ENCODE measurements at places on chromosomes 5 and 9.

DNA sequence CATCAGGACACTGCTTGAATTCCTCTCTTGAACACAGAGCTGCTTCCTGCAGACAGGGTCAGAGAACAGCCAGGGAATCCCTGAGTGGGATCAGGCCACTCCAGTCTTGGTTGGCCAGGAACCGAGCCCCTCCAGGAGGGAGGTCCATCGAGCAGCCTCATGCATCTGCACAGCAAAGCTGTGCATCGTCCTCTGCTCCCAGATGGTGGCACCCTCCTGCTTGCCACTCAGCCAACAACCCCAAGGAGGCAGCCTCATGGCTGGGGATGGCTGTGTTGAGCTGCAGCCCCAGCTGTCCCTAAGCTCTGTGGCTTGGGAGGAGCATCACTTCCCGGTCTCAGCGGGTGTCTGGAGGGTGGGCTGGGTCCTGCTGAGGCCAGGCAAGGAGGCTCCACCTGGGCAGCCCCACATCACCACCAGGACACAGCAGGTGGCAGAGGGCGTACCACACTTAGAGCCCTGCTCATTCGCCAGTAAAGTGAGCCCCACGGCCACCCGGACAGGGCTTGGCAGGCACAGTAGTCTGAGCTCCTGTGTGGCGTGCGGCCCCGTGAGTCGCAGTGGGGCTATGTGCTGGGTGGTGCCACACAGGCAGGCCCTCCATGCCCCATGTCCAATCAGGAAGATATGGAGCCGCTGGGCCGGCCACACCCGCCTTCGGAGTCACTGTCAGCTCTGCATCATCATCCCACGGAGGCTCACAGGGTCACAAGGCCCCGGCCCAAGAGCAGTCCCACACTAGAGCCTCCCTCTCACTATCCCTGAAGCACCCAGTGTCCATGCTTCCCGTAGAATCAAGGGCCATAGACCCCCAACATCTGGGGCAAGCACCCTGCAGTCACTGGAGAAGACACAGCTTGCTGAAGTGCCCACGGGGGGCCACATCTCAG lies 11.9 kb downstream of the LPCAT1 start:
- no peak for DNase-seq

GRCh38 chr9:77808751-77809081 lies 160.6 kb upstream of the GNA14 start:
- DNase-seq: no peak

- DNase-seq: no peak
Observed at GRCh38 chr5:26681861-26682260, 356.5 kb downstream of the CDH9 start.

DNA sequence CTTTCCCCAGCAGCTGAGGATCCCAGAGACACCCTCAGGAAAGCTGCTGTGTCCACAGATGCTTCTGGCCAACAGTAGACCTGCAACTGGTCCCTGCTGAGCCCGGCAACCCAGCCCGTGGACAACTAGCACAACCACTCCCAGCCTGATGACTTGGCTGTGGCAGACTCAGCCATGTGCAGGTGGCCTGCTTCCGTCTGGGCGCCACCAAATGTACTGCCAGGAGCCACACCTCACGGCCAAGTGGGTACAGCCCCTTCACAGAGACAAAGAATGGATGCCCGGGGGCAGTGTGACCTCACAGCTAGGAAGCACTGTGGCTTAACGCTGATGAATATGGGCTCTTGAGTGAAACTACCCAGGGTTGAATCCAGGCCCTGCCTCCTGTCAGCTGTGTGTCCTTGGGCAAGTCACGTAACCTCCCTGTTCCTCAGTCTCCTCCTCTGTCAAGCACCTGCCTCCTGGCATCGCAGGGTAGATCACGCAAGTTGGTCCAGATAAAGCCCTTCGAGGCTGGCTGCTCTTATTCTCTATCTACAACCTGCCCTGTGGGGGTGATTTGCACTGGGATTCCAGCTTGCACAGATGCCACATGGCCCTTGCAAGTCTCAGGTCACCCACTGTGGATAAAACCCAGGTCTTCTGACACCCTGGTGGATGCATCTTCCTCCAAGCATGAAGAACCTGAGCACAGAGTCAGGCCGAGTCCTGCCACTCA lies 225.0 kb downstream of the PBX3 start:
- no peak for DNase-seq

DNA sequence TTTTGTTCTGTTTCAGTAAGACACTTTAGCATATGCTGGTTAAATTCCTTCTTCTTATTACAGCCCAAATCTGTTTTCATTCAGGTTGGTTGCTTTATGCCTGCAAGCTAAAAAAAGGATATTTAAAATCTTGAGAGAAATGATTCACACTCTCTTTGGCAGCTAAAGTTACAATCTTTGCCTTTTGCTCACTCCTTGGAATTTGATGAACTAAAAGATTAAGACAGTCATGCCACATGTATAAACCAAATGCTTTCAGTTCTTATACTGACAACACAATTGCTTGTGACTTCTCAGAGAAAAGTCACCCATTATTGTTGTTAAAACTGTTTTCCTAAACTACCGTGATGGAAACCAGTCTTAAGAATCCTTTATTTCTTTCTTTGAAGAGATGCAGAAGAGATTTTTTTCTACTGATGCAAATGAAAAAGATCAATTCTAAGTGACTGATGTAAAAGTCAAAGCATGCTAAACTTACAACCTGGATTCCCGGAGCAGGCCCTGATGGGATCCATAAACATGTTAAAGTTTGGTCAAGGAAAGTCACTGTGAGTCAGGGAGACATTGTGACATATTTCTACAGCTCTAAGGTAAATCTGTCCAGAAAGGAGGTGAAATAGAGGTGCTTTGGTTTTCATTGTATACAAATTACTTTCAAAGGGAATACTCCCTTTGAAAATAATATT lies 144.2 kb upstream of the CDH10 start:
- DNase-seq: peak; percentile 42

DNA sequence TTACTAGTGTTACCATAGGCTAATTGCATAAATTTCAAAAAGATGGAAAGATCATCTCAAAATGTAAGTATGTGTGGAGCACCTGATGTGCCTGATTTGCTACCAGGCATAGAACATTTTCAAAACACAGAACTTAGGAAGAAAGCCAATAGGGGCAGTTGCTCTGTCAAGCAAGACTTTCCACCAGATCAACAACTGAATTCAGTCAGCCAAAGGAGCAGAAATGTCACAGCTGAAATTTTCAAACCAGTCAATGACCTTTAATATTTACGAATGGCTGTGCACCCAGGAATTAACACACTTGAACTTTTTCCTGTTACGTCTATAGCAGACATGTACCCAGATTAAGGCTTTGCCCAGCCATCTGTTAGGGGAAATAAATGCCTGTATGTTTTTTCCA lies 452.8 kb upstream of the PTGER4 start:
- DNase-seq: no peak

DNA sequence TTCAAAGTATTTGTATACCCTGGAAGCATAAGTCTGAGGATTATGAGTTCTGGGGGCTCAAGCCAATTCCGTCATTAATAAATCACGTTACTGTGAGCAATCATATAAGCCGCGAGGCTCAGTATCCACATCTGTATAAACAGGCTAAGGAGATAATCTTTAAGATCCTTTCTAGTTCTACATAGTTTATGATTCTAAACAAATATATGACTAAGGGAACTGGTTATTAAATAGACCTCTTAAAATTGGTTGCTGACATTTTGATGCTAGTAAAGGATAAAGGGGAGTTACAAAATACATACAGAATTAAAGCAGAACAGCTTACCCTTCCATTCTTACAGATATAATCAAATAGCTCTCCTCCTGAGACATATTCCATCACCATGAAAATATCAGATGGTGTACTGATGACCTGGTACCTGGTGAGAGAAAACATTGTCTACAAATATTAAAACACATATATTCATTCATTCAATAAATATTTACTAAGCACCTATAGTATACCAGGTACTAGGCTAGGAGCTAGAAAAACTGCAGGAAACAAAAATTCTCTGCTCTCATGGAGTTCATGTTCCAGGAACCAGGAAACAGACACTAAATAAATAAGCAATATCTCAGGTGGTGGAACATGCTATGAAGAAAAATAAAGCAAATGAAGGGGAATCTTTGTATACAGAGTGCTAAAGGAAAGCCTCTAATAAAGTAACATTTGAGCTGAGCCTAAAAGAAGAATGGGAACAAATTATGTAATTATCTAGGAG lies 19.5 kb upstream of the TTC33 start:
- DNase-seq: no peak

- DNase-seq: no peak
Observed at GRCh38 chr9:129995409-129996160, 47.4 kb downstream of the FNBP1 start.

GRCh38 chr5:28397502-28397941 lies 1359.1 kb upstream of the CDH9 start:
- peak; percentile 83 for DNase-seq

- DNase-seq: no peak
Observed at GRCh38 chr5:56303511-56303910, 70.4 kb upstream of the ANKRD55 start.

DNA sequence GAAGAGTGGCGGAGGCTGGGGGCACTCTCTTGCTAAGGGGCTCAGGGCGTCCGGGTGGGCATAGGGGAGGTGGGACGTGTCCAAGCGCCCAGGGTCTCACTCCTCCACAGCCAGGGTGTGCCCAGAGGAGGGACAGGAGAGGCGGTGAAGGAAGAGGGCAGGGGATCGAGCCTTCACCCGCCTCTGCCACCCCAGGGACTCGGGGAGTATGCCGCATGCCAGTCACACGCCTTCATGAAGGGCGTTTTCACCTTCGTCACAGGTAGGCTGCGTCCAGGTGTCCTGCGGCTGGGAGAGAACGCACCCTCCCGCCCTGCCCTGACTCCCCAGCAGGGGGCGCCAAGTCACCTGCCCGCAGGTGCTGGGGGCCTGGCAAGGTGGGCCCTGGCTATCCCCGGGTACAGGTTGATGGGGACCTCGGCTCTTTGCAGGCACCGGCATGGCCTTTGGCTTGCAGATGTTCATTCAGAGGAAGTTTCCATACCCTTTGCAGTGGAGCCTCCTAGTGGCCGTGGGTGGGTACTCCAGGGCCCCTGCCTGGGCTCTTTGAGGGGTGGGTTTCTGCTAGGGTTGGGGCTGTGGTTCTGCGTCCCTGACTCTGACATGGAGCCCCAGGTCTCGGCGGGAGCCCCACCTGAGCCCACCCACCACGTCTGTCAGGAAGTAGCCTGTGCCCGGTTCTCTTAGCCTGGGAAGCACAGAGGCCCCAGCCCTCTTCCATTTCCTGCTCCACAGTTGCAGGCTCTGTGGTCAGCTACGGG lies 552 bp downstream of the TMEM141 start:
- DNase-seq: no peak

GRCh38 chr5:110377361-110377760 lies 349.1 kb downstream of the TMEM232 start:
- DNase-seq: no peak

DNA sequence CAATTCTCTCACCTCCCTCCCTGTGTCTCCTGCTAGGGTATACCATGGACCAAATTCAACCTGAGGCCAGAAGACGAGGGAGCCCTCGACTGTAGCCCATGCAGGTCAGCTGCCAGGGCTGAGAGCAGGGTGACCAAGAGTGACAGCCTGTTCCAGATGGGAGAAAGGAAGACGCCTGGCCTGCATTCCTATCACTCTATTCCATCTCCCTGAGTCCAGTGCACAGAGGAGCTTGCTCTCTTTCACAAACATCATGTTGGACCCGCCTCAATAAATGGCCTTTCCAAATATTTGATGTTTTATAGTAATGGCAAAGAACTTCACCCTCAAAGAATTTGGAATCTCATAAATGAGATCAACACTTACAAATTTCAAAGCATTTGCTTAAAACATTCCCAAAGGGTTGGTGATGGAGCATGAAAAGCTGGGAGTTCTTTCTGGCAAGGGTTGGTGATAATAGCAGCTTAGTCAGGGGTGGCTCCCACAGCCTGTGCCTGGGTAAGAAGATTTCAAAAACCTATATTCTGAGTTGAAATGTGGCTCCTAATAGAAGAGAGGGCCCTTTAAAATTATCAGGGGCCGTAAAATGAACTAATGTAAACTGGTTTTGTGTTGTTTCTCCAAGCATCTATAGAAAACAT lies 393.1 kb downstream of the EFNA5 start:
- no peak for DNase-seq

DNA sequence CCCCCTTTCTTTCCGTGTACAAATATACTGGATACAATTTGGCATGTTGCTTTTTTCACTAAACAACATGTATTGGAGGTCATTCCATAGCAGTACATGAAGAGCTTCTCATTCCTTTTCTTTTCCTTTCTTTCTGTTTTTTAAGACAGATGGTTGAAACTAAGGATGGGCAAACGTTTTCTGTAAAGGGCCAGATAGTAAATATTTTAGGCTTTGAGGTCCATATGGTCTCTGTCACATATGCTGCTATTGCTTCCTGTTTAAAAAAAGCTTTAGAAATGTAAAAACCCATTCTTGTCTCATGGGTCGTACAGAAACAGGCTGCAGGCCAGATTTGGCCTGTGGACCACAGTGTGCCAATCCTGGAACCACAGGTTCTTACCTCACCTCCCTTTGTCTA lies 160.1 kb downstream of the ACER2 start:
- DNase-seq: no peak

- no peak for DNase-seq
Observed at GRCh38 chr5:160367885-160368284, 2.5 kb downstream of the C1QTNF2 start.

DNA sequence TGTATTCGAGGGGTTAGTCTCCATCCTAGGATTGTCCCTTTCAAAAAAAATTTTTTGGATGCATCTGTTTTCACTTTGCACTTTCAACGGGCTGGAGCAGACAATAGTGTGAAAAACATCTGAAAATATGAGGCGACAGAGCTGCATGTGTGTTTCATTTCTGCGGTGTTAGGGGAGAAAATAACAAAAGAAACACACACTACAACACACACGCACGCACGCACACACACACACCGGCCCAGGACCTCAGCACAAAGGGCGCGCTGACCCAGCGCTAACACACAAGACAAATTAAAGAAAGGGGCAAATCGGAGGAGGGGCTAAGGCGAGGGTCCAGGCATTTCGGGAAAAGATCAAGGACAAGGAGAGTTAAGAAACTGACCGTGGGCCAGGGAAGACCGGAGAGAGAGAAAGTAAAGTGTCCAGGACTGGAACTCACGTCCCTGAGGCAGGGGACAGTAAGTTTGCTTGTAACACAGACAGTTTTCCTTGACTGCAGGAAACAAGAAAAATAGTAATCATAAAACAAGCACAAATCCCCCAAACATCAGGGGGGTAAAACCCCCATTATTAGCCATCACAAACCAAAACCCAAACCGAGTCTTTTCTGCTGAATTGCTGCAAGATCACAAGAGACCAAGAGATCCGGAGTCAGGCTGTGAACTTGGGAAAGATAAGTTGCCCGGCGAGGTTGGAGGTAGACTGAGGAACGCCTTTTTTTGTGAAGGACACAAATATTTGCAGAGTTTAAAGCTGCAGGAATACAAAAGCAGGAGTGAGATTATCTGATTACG lies 302.1 kb downstream of the PARP8 start:
- no peak for DNase-seq

DNA sequence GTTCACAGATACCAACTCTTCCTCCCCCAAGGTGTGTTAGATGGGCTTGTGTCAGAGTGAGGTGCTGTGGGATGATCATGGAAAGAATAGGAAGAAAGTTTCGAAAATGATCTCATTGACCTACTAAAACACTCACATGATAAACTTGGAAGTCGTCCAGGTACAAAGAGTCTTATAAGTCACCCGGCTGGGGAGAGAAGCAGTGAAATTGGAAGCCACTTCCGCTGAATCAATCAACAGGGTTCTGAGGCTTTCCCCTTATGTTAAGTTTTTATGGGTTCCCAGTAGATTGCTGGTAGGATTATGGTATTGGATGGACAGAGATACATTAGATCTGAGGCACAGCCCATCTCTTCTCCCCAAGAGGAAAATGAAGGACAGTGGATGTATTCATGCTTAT lies 218.8 kb upstream of the MSX2 start:
- DNase-seq: no peak

GRCh38 chr5:43891112-43891511 lies 288.1 kb downstream of the NNT start:
- no peak for DNase-seq

GRCh38 chr9:112925058-112925641 lies 34.5 kb upstream of the SLC46A2 start:
- DNase-seq: no peak

Measured in kidney epithelial cell (primary cell).